ENCODE measurements at places on chromosomes 6 and 20.
A peak's percentile ranks its signal among the peaks of the same experiment; 100 is the strongest.

- no peak for DNase-seq
Observed at GRCh38 chr6:136932599-136932998, 10.5 kb downstream of the SLC35D3 start.

DNA sequence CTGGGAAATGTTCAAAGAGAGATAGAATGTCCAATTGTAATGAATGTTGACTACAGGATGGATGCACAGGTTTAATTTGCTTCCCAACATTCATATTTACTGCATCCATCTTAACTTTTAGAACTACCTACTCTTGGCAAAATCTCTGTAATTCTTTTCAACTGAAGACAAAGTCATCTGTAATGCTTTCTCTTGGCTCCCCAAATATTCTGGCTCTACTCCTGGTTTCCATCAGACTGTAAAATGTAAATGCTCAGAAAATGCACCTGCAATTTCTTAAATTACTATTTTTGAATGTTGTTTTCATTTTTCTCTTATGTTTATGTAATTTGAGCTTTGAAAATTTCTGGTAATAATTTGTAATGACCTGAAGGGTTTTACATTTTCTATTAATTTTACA is 480.8 kb upstream of the IMPG1 start:
- DNase-seq: no peak

GRCh38 chr6:106106276-106107042 is 20.3 kb downstream of the PRDM1 start:
- DNase-seq: no peak

GRCh38 chr6:159590835-159591234 is 102.2 kb downstream of the SOD2 start:
- DNase-seq: no peak

- no peak for DNase-seq
Observed at GRCh38 chr6:40054602-40055001, 120.3 kb upstream of the MOCS1 start.

GRCh38 chr20:5088688-5089087 is 31.1 kb downstream of the PCNA start:
- no peak for DNase-seq

- DNase-seq: no peak
Observed at GRCh38 chr20:12086359-12086758, 168.7 kb downstream of the BTBD3 start.

DNA sequence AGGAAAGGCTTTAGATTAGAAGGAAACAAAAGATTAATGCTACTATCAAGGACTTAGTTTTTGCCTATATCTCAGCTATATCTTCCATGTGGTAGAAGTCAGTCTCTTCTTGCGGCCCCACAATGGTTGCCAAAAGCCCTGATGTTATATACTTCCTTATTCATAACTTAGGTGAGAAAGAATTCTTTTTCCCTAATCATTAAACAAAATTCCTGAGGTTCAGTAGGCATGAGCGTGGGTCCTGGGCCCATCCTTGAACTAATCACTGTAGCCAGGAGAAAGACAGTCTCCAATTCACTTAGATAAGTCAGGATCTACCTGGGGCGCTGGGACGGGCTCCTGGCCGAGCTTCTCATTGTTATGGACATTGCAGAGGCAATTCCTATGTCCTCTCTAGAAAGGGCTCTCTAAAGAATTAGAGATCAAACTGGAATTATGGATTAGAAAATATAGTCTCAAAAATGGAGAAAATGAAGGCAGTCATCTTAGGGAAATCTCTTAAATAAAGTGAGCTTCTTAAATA is 134.3 kb downstream of the KIF6 start:
- DNase-seq: no peak

DNA sequence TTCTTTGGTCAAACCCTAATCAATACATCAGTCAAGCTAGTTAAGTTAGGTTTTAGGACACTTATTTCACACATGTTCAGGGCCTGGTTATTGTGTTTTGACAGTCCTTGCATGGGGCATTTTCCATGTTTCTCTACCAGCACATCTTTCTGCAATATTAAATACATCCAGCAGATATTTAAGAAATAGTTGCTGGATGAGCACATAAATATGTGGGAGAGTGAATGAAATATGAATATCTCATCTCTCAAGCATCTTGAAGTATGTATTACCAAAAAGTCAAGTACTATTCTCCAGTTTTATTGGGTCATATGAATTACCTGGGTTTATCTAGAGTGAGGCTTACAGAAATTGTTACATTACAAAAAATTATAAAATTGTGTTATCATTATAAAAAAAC is 621.9 kb upstream of the GJE1 start:
- DNase-seq: no peak

DNA sequence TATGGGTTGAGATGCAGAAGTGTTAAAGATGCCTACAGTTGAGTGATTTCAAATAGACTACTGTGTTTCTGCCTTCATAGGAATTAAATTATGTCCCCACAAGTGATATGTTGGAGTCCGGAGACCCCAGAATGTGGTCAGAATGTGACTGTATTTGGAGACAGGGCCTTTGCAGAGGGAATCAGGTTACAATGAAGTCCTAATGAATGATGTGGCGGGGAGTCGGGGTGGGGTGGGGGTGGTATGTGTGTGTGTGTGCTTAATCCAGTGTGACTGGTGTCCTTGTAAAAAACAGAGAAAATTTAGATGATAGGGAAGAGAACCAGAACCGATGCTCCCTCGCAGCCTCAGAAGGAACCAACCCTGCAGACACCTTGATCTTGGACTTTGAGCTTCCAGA is 448.2 kb downstream of the QKI start:
- DNase-seq: no peak

GRCh38 chr6:50141100-50141499 is 91.4 kb upstream of the DEFB112 start:
- no peak for DNase-seq

DNA sequence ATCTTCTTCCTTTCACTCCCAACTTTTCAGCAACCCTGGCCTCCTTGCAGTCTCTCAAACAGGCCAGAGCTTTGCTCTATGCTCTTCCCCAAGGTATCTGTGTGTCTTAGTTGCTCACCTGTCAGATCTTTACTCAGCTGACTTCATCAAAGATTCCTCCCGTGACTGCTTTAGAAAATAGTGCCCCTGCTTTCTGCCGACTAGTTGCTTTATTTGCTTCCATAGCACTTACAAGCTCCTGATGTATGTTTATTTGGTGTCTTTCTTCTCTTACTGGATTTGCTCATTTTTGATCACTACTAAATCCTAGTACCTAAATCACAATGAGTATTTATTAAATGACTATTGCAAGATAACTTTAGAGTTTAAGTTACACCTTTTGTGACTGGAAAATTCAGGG is 5.9 kb downstream of the NDUFAF5 start:
- DNase-seq: no peak

GRCh38 chr20:4932061-4932460 is 69.2 kb downstream of the SLC23A2 start:
- DNase-seq: no peak

DNA sequence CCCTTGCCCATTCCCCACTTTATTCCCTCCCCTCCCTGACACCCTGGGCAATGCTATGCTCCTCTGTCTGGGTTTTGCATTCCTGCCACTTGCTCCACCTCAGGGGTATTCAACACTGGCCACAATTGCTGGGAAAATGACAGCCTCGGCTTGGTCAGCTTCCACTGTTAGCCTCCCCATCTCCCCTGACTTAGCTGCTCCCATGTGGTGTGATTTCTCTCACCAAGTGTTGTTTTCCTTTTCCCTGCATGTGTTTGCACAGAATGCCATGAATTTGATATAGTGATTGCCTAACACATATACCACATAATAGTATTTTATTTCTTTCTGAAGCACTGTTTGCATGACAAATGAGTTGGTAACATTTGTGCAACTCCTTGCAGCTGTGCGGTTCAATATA is 1.4 kb upstream of the LEMD2 start:
- no peak for DNase-seq

GRCh38 chr6:128807577-128807976 is 75.4 kb upstream of the LAMA2 start:
- DNase-seq: peak; percentile 9

DNA sequence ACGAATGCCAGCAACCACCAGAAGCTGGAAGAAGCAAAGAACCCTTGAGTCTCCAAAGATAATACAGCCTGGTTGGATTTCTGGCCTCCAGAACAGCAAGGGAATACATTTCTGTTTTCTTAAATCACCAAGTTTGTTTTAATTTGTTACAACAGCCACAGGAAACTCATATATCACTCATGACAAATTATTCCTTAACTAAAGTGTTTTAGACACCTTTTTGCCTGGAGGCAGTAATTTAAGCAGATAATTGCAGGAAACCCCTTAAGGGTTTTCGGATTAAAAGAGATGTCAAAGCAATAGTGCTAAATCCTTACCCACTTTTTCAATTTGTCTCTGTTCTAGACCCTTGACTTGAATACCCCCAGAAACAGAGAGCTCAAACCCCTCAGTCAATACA is 1050.0 kb downstream of the EPHA7 start:
- no peak for DNase-seq

DNA sequence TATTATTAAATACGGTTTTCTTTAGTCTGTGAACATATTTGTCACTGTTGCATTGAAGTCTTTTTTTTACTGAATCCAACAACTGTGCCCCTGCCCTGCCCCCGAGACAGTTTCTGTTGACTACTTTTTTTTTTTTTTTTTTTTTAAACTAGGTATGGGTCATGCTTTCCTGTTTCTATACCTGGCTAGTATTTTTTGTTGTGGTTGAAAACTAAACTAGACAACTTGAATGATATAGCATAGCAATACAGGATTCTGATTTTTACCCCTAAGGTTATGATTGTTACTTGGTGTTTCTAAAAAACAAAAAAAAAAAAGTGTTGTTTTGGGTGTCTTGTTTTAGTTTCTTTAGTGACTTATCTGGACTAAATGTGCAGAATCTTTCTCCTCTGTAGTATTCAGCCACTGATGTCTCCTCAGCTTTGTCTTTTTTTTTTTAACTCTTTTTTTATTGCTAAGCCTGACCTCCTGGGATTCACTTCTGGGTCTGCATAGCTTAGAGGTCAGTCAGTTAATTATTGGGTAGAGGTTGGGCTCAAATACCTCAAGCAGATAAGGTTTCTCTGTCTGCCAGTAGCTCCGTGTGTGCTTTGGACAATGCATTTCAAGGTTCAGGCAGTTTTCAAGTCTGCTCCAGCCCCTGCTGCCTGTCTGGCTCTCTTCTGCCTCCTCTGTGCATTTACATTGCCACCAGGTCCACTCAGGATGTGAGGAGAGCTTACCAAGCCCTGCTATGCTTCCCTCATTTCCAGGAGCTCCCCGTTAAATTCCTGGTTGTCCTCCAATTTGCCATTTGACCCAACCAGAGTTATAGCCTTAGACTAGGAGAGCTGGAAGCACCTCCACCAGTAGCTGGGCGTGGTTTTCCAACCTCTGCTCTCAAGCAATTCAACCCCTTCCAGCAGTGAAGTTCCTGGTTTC is 91.4 kb downstream of the SYNDIG1 start:
- no peak for DNase-seq

Measured in CD4-positive, alpha-beta T cell treated with Interleukin-17A for 1 hour (primary cell).